Stromal cell of bone marrow (primary cell): ENCODE measurements at places on chromosomes 11 and 22.

DNA sequence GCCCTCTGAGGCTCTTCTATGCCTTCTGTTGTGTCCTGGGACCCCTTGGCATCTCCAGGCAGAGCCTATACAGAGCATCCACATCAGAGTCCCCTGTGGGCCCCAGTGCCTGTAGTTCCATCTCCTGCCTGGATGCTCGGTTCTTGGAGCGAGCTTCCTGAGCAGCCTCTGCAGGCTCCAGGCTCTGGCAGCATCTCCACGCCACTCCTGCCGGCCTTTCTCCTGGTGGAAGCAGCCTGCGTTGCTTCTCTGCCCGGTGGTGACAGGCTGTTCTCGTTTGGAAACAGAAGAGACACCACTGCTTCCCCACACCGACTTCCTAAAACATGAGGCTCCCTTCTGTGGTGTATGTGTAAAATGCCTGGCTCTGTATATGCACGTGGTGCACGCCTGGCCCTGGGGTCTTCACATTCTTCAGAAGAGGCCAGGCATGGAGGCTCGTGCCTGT is 52.8 kb downstream of the BCR start:
- DNase-seq, result no peak

DNA sequence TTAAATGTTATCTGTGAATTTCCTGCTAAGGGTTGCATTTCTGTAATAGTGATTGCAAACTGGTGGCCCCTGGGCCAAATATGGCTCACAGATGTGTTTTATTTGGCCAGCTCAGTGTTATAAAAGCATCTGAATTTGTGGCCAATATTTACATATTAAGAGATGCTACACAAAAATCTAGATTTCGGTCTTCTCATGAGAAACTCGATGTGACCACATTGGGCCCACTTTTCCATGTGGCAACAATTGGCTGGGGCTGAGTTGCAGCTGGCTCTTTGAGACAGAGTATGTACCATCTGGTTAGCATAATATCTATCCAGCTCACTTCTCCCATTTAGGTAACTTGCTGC is 244.5 kb upstream of the POU2AF2 start:
- no peak for DNase-seq

- DNase-seq, result no peak
Observed at GRCh38 chr11:126393143-126393542, 37.7 kb downstream of the ST3GAL4 start.

DNA sequence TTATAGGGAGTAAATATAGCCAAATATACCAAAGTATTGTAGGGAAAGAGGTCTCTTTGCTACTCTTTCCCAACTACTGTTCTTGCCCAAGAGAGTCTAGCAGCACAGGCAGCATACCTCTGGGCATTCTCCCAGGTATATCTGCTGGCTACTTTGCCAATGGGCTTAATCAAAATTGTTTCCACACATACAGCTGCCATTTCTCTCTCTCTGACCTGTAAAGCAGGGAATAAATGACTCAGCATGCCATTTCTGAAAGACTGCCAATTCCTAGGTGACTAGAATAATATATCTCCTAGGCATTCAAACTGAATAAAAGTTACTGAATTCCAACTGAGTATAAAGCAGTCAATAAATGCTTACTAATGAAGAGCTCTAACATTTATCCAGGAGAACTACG is 44.6 kb downstream of the RDX start:
- peak; percentile 25 for DNase-seq

GRCh38 chr11:102614485-102614884 is 10.6 kb downstream of the MMP20 start:
- no peak for DNase-seq
